Bronchus fibroblast of lung (primary cell): ENCODE measurements at places on chromosomes 6 and 20. TPM values are rescaled to one million over a fixed set of nuclear protein-coding genes. Genes with fewer than 3 reads are reported as not detected.

The ZC2HC1B gene
- total RNA-seq: not detected in 2 replicates

The EXOC2 gene
- 26.0 and 30.3 TPM in 2 replicates for total RNA-seq

The CST11 gene
- total RNA-seq: not detected in 2 replicates

The RRP36 gene
- total RNA-seq: 109 and 114 TPM in 2 replicates

The MCHR2 gene
- total RNA-seq: not detected in 2 replicates
